ENCODE measurements at places on chromosomes 16 and 17.

DNA sequence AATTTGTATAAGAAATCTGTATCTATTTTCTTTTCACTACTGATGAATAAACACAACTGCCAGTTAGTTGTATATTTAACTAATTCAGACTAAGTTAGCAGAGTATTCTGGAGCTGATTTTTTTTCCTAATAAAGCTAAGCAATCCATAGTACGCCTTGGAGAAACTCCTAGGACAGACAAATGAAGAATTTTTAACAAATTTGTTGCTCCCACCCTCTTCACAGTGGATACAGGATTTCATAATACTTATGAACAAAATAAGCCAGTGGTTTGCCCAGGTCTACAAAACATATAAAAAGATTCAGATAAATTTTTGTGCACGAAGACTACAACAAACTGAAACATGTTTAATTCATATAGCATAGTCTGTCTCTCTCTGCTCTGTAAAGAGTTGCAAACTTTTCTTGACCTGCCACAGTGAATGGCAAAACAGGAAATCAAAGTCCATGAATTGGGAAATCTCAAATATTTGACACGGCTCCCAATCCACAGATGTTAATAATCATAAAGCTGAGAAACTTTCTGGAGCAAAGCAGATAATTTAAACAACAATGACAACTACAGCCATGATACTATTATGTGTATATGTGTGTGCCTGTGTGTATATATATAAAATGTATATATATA lies 594 bp upstream of the ABCA6 start:
- DNase-seq, result no peak

GRCh38 chr17:7982173-7982572 lies 20.2 kb upstream of the GUCY2D start:
- DNase-seq, result no peak

- DNase-seq, result no peak
Observed at GRCh38 chr16:86198206-86199118, 299.5 kb downstream of the IRF8 start.

- DNase-seq, result no peak
Observed at GRCh38 chr16:81453091-81453728, 8.6 kb downstream of the CMIP start.

DNA sequence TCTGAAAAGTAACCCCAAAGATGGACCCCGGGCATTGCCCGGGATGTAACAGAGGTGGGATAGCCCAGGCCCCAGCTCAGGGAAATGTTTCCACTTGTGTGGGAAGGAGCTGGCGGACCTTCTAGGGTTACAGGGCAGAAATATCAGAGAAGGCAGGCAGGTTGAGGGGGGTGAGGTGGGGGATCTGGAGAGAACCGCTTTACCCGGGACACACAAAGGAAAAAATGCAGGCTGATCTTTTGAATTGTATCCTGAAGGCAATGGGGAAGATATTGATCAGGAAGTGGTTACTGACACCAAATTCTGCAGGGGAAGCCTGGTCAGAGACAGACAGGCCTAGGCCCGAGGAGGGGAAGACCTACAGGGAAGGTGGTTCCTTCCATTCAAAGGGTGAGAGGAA lies 3.5 kb downstream of the SLC47A1 start:
- DNase-seq, result no peak

- no peak for DNase-seq
Observed at GRCh38 chr17:4364622-4365041, 1.8 kb downstream of the UBE2G1 start.

DNA sequence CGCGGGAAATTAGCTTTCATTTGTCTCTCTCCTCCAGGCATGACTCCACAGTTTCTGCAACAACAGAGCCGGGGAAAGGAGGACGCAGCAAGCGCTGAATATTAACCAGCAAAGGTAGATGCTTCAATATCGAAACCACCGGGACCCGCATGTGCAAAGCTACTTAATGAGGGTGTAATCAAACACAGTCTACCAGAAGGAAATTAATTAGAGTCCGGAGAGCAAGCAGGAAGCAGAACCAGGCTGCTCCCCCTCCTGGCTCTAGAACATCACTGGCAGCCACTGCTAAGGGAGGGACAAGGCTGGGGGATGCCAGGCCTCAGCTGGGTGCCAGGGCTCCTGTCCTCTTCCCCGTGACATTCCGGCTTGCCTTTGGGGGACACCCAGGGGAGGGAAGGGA lies 21.7 kb downstream of the LRRC75A start:
- DNase-seq, result no peak

DNA sequence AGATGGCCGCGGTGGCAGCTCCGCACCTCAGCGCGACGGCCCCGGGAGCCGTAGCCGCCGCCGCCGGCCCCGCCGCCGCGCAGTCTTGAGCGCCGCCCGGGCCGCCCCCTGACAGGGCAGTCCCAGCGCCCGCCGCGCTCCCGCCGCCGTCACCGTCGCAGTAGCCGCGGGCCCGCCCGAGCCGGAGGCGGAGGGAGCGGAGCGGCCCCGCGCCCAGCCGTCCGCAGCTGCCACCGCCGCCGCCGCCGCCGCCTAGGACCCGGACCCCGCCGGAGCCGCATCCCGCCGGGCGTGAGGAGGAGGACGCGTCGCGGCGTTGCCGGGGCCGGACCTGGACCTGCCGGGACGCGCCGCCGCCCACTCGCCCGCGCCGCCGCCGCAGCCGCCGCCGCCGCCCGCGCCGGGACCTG lies 218 bp downstream of the TNRC6C start:
- DNase-seq, result no peak

DNA sequence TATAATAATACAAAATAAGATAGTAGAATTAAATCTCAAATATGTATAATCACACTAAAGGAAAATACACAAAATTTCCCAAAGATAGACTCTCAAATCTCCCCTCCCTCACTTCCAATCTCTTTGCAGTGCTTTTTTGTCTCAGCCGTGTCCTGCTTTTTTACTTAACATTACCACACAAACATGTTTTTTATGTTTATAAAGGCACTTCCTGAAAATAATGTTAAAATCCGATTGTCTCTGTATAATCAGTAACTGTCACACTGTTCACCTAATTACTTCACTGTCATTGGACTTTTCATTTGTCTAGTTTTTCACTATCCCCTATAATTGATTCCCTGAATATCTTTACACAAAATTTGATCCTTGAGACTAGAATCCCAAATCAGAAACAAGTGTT lies 38.2 kb upstream of the ALDH3A2 start:
- no peak for DNase-seq

DNA sequence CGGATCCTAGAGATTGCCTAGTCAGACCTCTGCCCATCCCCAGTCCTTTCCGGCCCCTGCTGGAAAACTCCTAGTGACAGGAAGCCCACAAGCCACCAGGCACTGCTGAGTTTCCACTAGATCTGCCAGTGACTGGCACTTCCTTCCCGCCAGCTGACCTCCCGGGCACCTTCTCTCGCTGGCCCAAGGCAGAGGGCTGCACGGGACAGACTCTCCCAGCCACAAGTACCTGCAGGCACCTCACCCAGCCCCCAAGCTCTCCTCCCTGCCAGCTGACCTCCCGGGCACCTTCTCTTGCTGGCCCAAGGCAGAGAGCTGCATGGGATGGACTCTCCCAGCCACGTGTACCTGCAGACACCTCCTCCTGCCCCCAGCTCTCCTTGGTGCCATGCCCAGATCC lies 66.3 kb upstream of the DOC2B start:
- DNase-seq, result no peak

DNA sequence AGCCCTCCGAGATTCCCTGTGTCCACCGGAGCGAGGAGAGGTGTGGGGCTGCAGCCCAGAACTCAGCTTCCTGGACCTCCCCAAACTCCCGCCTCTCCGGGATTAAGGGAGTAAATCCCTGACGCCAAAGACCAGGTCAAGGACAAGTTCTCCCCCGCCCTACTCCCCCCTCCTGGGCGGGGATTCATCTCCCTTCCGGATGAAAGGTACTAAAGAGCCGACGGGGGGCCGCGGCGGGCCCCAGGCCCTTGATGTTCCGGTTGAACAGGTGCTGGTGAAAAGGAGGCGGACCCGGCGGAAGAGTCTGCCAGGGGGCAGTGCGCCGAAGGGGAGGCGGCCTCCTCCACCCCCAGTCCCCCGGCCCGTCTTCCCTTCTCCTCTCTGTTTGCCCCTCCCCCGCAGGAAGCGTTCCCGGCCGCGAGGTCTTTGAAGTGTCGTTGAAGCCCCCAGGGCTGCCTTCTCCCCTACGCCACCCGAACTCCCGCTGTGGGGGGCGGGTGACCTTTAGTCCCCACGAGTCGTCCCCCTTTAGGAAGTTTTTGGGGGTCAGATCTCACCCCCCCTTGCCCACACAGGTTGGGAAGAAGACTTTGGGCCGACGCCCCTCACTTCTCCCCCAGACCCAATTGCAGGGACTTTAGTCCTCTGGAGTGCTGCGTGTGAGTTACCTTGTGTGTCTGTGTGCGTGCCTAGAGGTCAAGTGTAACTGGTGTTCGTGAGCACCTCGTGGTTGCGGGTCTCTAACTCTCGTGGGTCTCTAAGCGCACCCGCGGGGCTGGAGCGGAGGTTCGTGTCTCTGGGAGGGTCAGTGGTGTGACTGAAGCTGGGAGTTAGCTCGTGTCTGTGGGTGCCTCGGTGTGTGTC lies 1.1 kb upstream of the MLLT6 start:
- DNase-seq, result peak; percentile 78

- no peak for DNase-seq
Observed at GRCh38 chr17:40538019-40538935, 27.0 kb downstream of the CCR7 start.

DNA sequence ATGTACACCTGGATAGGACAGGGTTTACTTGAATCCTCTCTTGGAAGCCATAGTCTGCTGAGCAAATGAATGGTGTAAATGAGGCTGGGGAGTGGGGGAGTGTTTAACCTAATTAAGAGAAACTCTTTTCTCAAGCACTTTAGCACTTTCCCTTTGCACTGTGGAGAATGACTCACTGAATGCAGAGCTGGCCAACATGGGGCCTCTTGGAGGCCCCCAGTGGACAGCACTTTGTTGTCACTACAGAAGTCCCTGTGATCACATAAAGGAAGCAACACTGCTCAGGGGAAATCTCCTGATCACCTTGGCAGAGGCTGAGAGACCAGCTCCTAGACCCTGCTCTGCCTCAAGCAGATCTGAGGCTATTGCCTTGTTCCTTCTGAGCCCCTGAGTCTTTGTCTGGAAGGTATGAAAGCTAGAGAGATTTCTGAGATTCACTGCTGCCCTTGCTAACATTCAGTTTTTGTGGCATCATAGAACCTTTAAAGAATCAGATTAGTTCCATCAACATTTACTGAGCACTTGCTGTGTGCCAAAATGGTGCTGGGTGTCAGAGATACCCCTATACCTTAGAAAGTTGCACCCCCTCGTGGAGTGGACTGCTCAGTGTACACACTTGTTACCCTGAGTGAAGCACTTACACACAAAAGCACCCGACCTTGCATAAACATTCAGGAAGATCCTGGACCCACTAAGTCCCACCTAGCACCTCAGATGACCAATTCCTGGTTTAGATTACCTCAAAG lies 230.1 kb upstream of the CCL2 start:
- no peak for DNase-seq

DNA sequence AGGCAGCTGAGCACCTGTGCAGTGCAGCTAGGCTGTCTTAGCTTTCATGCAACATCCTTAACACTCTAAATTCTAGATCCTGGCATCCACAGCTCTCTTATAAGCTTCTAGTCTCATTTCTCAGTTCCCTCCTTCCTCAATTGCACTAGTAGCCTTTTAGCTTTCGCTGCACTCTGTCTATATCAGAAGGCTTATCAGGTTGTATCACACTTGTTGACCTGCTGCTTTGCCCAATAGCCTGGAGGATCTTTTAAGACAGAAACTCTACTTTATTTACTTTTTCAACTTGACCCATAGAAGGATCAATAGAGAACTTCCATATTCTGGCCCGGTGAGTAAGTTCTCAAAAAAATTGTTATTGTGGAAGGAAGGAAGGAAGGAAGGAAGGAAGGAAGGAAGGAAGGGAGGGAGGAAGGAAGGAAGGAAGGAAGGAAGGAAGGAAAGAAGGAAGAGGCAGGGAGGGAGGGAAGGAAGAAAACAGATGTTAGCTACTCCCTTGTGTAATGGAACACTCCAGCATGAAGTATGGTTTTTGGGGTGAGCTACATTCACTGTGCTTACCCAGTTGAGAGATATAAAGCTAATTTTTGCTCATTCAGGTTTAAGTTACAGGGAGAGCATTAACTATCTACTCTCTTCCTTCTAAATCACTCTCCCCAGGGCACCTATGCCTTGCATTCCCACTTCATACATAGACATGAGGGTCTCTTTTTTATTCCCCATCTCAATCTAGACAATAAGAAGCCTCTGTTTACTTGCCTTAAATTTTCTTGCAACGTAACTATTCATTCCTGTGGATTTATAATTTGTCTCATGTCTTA lies 361.1 kb downstream of the SHISA9 start:
- no peak for DNase-seq

- DNase-seq, result no peak
Observed at GRCh38 chr17:28534740-28535375, 17.6 kb downstream of the UNC119 start.

DNA sequence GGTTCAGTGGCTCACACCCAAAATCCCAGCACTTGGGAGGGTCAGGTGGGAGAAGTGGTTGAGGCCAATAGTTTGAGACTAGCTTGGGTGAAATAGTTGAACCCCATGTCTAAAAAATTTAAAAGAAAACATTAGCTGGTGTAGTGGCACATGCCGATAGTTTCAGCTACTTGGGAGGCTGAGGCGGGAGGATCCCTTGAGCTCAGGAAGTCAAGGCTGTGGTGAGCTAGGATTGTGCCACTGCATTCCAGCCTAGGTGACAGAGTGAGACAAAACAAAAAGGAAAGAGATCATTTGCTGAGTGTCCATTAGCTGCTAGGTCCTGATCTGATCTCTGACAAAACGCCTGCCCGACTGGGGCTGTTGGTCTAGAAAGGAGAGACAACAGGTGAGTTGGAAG lies 14.1 kb upstream of the DBNDD1 start:
- no peak for DNase-seq

- DNase-seq, result no peak
Observed at GRCh38 chr17:77282524-77283515, 142.1 kb downstream of the SEC14L1 start.

GRCh38 chr17:77165577-77165976 lies 24.8 kb downstream of the SEC14L1 start:
- no peak for DNase-seq

GRCh38 chr17:63382826-63383225 lies 63.3 kb downstream of the CYB561 start:
- DNase-seq, result no peak

- DNase-seq, result no peak
Observed at GRCh38 chr17:78526231-78527025, 50.8 kb downstream of the DNAH17 start.

GRCh38 chr17:59964482-59965328 lies at the start of gene RNFT1:
RNFT1 (minus strand) TSS chr17:59964740; CDS start chr17:59964663, 77 bp downstream.
- peak; percentile 91 for DNase-seq

- no peak for DNase-seq
Observed at GRCh38 chr16:70512456-70512855, 10.9 kb downstream of the COG4 start.

GRCh38 chr16:57803134-57803990 lies 1.1 kb upstream of the KIFC3 start:
- DNase-seq, result no peak

Measured in CD4-positive, alpha-beta T cell treated with Interleukin-12 subunit alpha and Interleukin-12 subunit beta, for 1 hour (primary cell).